ENCODE measurements at places on chromosomes 2 and 18.

GRCh38 chr18:47032945-47033344 lies 2.5 kb downstream of the ELOA2 start:
- DNase-seq = no peak

DNA sequence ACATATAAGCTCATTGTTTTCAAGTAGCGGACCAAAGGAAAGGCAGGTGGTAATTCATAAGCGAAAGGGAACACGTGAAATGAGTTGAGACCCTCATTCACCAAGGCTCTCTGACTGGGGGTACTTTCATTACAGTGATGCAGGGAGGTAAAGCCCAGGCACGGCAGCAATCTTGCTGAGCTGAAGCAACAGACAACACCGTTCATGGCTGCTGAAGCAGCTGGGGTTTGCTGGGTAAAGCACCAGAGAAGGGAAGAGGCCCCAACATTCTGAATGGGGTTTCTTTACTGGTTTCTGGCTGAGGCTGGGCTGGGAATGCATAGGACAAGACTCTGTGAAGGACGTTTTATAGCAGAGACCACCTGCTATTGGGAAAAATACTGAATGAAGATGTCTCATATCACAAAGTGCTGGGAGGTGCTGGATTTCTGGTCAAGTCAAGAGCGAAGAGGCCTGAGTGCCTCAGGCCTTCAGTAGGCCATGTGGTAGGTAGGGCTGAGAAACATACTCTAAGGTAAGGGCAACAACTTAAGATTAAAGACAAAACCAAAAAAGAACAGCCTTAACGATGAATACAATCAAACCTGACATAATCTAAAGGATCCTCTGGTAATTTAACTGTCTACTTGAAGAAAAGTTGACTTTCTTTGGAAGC lies 324.7 kb upstream of the PIK3C3 start:
- DNase-seq = no peak

- peak; percentile 79 for DNase-seq
Observed at GRCh38 chr18:23918395-23919032, 96.0 kb upstream of the TTC39C start.

DNA sequence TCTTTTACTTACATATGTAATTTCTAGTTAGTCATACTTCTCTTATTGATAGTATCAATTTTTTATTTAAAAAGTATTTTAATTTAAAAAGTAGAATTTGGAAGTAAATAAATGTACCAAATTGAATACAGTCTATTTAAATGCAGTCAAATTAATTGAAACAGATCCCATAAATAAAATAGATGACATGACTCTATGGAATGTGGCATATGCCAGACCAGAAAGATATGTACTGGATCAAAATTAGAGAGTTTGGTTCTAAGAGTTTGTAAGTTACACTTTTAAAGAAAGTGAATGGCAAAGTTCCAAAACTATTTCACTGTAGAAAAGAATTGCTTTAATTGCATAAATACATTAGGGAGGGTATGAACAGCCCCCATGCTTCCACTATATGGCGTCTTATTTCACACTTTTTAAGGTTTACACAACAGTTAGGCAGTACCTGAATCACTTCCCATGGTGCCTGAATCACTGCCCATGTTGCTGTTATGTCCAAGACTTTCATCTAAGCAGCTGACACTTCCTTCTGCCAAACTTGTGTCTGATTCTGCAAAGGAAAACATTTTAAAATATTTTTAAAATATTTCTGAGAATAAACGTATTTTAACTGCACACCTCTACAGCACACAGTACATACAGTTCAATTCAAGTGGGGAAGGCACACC lies 25.2 kb downstream of the IFIH1 start:
- DNase-seq = no peak

GRCh38 chr2:120354467-120354866 lies 8.5 kb downstream of the INHBB start:
- DNase-seq = no peak

DNA sequence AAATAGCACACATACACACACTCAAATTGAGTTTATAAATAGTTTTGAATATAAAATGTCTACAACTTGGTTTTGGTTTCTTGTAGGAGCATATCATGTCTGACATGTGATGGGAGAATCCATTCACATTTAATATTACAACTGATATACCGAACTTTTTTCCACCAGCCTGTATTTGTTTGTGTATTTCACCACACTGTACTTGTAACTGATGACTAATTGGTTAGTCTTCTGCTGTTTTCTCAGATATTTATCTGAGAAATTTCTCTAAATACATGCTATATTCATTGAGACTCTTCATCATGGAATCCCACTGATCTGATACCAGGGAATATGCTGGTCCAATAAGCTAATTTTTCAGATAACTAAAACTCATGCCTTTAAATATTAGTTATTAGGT lies 56.3 kb upstream of the UBXN4 start:
- no peak for DNase-seq

DNA sequence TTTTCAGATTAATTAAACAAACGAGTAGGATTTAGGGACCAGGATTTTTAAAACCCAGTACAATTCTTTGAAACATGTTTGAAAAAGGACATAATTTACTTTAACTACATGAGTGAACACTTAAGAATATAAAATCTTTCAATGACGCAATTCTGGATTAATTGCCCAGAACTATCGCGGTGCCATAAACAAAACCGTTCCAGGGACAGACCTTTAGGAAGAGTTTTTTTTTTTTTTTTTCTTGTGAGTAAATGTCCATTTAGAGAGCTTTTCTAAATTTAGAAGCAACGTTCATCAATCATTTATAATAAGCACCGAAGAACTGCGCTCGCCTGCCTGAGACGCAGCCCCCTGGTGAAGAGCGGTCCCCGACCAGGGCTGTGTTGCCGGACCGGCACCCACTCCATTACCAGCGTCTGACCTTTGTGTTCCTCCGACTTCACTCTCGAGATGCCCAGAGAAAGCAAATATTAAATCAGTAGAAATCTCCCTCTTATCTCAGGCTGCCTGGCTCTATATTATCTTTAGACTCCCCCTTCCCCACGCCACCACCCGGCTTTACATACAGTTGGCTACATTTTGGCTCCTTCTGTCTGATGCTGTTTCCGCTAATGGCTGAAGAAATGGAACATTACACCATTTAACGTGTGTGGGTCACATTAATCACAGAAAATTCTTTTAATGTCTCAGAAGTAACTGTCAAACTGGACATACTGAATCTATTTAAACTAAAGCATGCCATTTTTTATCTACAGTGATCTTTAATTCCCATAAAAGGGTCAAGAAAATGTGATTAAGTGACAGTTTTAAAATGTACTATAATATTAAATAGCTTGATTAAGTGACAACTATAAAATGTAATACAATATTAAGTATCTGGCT lies 364.0 kb upstream of the MEIS1 start:
- DNase-seq = no peak

DNA sequence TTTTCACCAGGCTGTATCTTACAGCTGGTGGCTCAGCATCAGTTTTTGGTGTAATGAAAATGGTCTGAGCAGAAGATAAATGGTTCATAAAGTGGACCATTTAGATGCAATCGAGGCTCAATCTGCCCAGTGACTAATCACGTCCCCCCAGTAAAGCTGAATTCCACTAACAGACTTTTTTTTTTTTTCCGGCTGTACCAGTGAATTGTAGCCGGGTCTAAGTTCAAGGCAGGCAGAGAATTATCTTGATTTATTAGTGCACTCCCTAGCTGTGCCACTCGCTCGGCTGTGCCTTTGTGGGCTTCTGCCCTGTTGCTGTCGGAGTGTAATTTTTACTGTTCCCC lies 215.1 kb upstream of the POU3F3 start:
- no peak for DNase-seq

- DNase-seq = no peak
Observed at GRCh38 chr2:124248386-124248785, 223.3 kb downstream of the CNTNAP5 start.

GRCh38 chr2:23475036-23475435 lies 90.1 kb downstream of the KLHL29 start:
- no peak for DNase-seq

DNA sequence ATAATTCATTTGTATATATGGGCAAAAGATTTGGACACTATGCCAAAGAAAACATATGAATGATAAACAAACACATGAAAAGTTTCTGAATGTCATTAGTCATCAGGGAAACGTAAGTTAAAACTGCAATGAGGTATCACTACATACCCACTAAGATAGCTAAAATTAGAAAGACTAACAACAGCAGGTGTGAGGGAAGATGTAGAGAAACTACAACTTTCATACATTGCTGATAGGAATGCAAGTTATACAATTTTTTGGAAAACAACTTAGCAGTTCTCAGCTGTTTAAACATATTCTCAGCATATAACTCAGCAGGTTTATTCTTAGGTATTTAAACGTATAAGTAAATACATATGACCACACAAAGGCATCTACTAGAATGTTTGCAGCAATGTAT lies 563.5 kb upstream of the KLHL29 start:
- no peak for DNase-seq

GRCh38 chr2:200172944-200173581 lies 133.4 kb upstream of the SPATS2L start:
- no peak for DNase-seq

GRCh38 chr2:97738179-97739019 lies 25.0 kb downstream of the ZAP70 start:
- no peak for DNase-seq

DNA sequence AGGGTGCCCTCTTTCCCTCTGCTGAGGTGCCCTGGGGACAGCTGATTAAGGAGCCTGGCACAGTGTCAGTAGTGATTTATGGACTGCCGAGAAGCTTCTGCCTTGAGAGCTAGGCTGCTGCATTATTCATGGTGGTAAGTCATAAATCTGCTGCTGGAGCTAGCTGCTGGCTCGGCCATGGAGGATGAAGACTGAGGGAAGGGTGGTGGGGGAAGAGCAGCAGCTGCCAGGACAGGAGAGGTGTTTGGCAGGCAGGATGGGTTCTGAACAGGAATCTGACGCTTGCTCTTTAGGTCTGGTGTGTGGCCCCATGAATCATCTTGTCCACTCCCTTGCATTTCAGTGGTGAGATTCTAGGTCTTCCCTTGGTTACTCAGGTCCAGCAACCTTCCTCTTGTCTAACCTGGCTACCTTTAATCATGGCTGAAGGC lies 296.3 kb downstream of the DYSF start:
- DNase-seq = no peak

GRCh38 chr18:25348386-25349130 lies 3.4 kb downstream of the ZNF521 start:
- no peak for DNase-seq

DNA sequence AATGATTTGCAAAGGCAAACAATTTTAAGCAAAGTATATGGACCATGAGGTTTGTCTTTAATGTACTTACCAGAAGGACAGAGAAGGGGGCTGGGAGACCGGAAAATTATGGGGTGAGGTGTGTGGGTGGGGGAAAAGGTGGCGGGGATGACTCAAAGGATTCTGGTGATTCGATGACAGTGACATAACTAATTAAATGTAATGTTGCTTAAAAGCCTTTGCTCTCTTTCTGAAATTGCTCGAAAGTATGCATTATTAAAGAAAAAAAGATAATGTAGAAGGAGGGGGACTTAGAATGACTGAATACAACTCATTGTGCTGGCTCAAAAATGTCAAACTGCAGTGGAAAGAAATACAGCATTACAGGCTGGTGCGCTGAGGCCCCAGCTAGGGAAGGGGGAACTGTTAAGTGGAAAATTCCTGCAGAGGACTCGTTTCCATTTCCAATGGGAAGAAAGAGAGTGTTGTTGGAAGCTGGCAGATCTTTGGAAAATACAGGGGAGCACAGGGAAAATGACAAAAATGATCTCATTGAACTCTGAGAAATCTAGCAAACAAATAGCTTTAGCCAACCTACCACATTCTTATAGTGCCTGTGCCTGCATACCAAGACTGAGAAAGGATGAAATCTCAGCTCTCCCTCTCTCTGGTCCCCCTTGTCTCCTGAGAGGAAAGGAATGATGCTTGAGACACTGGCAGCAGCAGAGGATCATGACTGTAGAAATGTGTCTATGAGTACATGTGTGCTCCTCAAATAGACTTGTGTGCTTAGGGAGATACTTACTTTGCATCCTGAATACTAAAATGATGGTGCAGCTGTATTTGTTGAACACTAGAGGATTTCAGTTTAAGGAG lies 632.4 kb downstream of the NYAP2 start:
- DNase-seq = peak; percentile 16

DNA sequence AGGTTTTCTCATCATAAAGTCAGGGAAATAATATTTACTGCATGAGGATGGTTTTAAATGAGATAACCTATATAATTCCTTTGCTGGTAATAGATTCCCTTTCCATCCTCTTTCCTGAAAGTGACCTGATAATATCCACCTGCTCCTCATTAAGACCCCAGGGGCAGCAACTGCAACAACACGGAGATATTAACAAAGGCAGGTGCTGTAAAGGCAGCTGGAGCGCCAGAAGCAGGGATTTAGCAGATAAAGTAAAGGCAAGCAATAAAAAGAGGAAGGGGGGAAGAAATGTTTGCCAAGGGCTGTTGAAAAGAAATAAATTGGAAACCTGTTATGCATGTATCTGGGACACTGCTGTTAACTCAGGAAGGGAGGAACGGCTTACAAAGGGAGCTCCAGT lies 472.6 kb upstream of the KLHL29 start:
- no peak for DNase-seq

GRCh38 chr2:161782615-161783014 lies 158.4 kb downstream of the SLC4A10 start:
- DNase-seq = no peak

GRCh38 chr2:88481691-88482336 lies 29.3 kb upstream of the FOXI3 start:
- DNase-seq = no peak

GRCh38 chr2:146374505-146374904 lies 1470.3 kb upstream of the ACVR2A start:
- no peak for DNase-seq

GRCh38 chr2:109615637-109616144 lies 1.5 kb downstream of the SOWAHC start:
- DNase-seq = no peak

GRCh38 chr18:61870151-61870550 lies 22.7 kb downstream of the RNF152 start:
- DNase-seq = no peak

DNA sequence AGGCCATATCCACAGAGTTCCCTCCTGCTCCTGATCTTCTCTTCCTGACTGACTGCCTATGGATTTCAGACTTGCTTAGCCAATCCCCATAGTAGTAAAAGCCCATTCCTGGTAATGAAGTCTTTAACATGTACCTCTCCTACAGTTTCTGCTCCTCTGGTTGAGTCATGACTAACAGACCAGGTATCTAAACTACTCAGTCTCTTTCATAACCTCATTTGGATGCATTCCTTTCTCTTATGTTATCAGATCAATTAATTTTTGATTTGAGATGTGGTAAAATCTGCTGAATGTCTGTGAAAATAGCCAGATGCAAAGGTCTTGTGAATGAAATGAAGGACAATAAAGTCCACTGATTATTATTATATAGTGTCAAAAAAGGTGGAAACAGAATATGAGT lies 198.0 kb downstream of the NBAS start:
- no peak for DNase-seq

DNA sequence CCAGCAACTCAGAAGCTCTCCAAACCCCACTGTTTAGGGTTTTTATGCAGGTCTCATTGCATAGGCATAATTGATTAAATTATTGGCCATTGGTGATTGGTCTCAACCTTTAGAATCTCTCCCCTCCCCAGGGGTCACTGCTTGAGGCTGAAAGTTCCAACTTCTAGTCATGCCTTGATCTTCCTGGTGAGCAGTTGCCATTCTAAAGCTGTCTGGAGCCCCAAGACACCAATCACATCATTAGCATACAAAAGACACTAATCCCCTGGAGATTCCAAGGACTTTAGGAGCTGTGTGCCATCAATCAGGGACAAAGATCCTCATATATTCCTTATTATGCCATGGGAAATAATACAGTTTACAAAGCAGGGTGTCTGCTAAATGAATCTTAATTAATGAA lies 863.4 kb upstream of the KLHL29 start:
- no peak for DNase-seq

- DNase-seq = peak; percentile 75
Observed at GRCh38 chr2:181466661-181467576, 9.7 kb downstream of the ITGA4 start.
